ENCODE measurements at places on chromosomes 6 and 20.

DNA sequence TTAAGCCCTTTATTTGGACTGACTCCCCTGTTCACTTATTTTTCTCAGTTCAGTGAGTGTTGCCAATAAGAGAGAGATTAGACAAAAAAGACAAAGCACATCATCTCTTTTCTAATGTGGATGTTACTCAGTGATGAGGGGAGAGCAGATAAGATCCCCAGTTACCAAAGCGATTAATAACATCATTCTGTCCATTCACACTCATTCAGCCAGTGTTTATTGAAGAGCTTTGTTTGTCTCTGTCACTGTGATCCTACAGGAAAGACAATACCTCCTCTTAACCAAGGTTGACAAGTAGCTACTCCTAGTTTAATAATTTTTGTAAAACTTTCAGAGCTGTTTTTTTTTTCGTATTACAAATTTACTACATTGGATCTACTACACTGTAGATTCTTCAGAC, 163.0 kb downstream of the EYA4 start:
- DNase-seq: no peak

DNA sequence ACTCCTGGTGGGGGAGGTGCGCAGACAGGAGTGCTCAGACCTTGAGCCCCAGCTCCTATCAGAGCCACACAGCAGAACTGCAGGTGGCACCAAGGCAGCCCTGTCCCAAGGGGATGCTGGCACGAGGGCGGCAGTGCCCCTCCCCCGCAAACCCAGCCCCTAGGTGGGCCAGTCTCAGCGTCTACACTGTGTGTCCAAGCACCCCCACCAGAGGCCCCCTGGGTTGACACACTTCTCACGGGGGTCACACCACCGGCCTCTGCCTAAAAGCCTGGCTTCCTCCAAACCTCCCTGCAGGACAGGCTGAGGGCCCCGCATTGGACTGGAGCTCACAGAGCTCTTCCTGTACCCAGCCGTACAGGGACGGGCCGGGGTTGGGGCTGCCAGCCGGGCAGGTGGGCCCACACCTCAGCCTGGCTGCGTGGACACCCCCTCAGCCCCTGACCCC, 8.1 kb downstream of the SLC2A4RG start:
- DNase-seq: no peak

DNA sequence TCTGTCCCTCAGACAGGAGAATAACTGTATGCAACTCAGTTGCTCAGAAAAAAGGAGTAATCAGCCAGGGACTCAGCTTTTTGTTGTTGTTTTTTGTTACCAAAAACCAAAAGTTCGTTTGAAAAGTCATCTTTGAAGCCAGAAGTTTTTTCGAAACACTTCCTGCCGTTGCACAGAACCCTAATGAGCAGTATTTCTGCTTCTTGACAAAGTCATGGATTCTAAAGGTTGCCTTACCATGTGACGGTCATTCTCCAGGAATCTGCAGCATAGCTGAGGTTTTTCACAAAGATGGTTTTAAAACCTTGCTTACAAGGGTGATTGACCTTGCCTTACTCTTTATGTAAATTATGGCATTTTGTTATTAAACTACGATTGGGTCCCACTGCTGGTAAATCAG, 1.9 kb downstream of the RAB32 start:
- peak; percentile 57 for DNase-seq

DNA sequence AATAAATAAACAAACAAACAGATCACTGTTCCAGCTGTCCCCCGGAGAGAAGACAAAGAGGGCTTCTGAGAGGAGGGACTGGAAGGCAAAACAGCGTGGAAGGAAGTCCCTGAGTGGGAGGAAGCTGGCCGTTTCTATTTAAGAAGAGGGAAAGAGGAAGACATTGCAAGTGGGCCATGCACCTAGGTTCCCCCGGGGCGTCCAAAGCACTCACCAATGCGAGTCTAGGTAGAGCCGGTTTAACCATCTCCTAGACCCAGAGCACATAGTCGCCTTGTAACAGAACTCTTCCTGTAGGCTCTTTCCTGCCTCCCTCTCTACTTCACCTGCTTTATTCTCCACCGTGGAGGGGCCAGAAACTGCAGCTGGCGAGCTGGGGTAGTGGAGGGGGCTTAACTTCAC, 158.4 kb downstream of the ZDHHC14 start:
- DNase-seq: no peak

- no peak for DNase-seq
These were observed 39.4 kb upstream of the CCN6 start for GRCh38 chr6:112014483-112014882.

GRCh38 chr6:125192610-125192930, 39.0 kb downstream of the TPD52L1 start:
- no peak for DNase-seq

DNA sequence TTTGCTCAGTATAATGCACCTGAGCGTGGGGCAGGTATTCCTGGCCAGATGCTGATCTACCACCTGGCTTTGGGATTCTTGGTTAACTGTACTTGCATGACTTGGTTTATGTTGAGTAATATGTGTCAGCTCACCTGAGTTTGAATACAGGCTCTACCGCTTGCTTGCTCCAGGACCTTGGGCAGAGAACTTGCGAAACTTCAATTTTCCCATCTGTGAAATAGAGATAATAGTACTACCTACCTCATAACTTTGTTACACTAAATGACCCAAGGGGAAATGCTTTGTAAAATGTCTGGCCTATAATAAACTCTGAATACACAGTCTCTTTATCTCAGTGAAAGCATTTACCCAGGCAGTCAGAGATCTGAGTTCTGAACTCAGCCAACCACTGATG, 51.8 kb downstream of the SCAND1 start:
- no peak for DNase-seq

GRCh38 chr6:98827295-98828159, 6.8 kb upstream of the POU3F2 start:
- DNase-seq: no peak

GRCh38 chr6:146856296-146856695, 257.5 kb downstream of the ADGB start:
- DNase-seq: no peak

GRCh38 chr6:11025921-11026635, 18.0 kb downstream of the ELOVL2 start:
- no peak for DNase-seq

- DNase-seq: no peak
These were observed 569.9 kb downstream of the KIF16B start for GRCh38 chr20:16003310-16003709.

DNA sequence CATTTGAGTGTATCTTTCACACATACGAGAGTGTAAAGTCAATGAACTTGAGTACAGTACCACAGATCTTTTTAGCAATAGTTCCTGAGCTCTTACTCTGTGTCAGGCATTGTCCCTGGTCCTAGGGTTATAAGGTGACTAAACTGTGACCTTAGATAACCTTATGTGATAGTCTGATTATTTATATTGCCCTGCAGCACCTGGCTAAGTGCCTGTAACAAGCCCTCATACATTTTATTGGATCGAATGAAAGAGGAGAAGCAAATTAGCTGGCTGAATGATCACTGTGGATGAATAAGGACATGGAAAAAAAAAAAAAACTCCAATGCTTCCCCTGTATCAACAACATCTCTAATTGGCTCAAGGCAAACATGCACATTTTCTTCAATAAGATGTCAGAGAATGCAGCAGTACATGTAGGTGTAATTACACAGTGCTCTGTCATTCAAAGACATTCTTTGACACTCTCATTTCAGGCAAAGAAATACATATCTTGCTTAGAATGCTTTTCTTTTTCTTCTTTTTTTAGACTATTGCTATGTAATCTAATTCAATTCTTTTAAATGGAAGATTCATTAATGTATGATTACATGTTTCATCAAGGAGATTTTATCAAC, 153.4 kb downstream of the PHACTR1 start:
- DNase-seq: no peak

- DNase-seq: no peak
These were observed 32.7 kb downstream of the CEBPB start for GRCh38 chr20:50223039-50224005.

GRCh38 chr6:31094389-31094881, 17.9 kb downstream of the C6orf15 start:
- DNase-seq: peak; percentile 44

DNA sequence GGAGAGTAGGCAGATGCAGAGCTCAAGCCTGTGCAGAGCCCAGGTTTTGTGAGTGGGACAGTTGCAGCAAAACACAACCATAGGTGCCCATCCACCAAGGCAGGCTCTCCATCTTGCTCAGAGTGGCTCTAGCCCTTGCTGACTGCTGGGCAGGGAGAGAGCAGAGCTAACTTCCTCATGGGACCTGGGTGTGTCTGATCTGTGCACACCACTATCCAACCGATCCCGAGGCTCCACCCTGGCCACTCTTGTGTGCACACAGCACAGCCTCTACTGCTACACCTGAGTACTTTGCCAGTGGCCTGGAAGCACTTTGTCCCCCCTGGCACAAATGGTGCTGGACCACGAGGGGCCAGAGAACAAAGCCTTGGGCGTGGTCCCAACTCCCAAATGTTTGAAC, 7.9 kb upstream of the DEFB125 start:
- DNase-seq: no peak

DNA sequence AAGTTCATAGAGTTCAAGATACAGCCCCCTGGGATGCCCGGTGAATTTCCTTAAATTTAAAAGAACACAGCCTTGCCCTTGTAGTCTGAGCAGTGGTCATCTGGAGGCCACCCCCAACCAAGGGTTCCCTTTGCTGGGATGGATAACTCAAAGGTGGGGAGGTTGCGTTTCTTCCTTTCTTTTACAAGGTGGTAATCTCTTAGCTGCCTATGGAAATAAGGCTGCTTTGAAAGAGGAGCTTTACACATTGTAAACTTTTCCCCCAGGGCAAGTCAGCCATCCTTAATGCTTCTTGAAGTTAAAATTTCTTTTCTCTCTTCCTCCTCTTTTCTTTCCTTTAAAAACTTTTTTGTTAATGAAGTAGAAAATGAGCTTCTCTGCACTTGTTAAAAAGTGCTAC, 71.2 kb upstream of the PRDM1 start:
- no peak for DNase-seq

DNA sequence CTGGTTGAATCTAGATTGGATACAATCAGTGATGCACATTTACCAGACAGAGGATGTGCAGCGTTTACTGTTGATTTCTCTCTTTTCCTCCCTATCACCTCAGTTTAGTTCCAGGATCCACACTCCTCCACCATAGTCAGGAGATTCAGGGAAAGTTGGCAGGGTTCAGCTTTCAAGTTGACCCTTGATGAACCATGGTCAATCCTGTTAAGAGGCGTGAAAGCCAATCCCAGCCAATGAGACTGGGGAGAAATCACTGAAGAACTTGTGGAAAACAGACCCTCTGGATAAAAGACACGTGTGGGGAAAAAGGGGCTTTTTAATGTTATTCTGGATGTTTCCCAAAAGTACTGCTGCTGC, 19.2 kb upstream of the SCP2D1 start:
- DNase-seq: no peak

DNA sequence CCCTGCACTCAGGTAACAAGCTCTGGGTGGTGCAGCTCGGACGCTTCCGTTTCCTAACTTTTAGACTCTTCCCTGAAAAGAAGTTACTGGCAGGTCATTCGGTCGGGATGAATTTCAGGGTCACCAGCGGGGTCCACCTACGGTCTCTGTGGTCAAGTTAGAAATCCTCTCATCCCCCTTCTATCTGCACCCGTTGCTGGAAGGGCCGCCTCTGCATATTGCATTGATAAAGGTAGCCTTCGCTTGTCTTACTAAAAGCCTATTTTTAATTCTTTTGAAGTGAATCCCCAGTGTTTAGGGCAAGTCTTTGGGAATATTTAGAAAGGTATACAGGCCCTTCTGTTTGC, 47.3 kb downstream of the LRRN4 start:
- DNase-seq: no peak

DNA sequence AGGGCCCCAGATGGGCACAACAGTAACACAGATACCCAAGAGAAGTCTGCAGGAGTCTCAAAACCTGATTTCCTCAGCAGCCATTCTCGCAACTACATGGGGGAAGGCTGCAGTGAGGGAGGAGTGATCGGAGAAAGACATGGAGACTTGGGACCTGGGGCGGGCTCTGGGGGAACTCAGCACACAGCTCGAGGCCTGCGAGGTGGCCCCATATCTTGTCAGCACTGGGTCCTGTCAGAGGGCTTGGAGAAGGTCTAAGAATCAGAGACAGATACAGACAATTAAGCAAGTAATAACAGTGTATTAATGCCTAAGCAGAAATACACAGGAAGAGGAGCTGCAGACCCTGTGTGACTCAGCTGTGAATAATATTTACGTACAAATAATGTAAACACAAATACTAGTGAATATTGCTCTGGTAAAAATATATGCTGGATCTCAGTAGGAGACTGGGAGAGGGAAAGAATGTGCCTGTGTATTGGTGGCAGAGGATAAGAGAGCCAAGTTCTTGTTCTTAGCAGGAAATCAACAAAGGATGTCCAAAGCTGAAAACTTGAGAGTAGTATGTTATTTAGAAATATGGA, 336.2 kb downstream of the ZFAND3 start:
- DNase-seq: no peak

GRCh38 chr6:68975816-68976215, 340.7 kb downstream of the ADGRB3 start:
- DNase-seq: no peak

DNA sequence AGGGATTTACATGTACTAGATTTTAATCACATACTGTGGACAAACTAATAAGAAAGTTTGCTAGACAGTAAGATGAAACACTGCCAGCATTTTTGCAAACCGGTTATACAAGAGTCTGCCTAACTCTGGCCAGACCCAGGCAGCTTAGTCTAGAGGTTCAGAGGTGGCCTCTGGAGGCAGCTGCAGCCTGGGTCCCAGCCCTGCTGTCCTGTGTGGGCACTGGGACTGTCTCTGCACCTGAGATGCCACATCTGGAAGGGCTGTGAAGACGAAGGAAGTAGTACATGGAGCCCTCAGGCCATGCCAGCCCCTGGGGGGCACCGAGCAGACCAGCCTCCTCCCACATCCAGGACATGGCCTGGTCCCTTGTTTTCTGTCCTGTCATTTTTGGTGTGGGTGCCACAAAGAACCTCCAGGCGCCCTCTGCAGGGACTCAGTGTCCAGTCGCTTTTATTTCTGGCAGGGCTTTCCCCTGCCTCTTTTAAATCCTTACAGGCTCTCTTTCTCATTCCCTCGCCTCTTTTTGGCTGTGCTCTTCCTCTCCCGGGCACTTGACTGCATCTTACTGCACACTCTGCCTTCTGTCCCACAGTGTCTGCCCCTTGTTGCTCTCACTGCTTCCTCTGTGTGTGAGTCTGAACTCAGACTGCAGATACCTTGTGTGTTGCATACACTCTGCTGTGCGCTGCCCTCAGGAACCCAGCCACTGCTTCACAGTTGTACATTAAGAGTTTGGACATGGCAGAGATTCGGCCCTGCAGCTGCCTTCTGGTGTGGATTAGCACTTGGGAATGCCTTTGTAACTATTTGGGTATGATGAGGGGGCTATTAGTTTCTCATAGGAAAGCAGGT, 216.7 kb downstream of the ZDHHC14 start:
- DNase-seq: peak; percentile 82

DNA sequence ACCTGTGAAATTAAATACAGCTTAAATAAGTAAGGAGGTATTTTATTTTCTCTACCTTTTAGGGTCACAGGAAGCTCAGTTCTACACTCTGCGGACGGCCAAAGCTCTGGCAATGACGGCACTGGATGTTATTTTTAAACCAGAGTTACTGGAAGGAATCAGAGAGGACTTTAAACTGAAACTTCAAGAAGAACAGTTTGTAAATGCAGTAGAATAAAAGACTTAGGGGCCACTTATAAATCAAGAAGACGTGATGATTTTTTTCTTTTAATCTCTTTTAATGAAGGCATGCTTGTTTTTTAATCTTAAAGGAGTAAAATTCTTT, 16.2 kb downstream of the PM20D2 start:
- no peak for DNase-seq
